ENCODE measurements at places on chromosomes 1 and 21.
A peak's percentile ranks its signal among the peaks of the same experiment; 100 is the strongest.

DNA sequence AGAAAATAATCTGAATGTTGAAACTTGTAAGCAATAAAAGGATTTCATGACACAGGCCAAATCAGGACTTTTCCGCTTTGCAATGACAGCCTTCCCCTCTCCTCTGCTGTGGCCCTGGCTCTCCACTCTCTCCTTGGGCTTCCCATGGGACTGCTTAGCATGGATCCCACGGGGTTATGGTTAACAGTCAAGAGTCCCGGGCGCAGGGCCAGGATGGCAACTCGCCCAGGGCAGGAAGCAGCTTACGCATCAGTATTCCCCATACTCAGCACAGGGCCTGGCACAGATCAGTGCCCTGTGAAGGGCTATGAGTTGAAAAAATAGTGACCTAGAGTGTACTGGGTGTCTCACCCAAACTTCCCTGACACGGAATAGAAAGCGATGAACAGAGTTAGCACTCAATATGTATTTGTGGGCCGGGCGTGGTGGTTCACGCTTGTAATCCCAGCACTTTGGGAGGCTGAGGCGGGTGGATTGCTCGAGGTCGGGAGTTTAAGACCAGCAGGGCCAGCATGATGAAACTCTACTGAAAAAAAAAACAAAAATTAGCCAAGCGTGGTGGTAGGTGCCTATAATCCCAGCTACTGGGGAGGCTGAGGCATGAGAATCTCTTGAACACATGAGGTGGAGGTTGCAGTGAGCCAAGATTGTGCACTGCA lies 29.1 kb upstream of the GRHL3 start:
- no peak for DNase-seq

- no peak for DNase-seq
These were observed 53.9 kb upstream of the RBM15 start for GRCh38 chr1:110285316-110285715.

DNA sequence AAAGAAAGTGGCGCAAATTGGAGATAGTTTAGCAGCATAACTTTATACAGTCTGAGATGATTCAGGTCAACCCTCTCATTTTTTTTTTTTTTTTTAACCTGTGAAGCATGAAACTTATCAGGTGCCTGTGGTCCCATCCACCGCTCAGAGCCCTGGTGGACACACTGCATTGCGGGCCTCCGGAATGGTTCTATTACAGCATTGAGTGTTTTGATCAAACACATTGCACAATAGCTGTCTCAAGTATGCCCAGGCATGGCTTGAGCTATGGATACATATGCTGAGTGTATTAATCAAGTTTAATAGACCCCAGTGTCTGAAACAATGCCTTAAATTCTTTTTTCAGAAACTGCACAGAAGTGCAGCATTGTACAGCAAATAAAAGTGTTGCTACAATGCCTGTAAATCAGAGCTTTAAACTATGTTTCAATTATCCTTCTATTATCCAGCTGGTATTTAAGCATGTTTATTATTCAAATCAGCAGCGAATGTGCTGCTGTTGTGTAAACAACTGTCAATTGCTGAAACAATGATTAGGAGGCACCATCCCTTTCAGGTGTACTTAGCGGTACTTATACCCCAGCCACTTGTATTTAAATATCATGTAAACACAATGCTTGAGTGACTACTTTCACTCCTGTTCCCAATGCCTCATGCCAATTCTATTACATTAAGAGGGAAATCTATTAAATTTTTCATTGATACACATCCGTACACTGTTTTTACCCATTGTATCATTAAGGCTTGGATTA lies 456.6 kb downstream of the RPS6KC1 start:
- DNase-seq: no peak

- DNase-seq: no peak
These were observed 5.4 kb downstream of the EIF2D start for GRCh38 chr1:206606867-206607266.

DNA sequence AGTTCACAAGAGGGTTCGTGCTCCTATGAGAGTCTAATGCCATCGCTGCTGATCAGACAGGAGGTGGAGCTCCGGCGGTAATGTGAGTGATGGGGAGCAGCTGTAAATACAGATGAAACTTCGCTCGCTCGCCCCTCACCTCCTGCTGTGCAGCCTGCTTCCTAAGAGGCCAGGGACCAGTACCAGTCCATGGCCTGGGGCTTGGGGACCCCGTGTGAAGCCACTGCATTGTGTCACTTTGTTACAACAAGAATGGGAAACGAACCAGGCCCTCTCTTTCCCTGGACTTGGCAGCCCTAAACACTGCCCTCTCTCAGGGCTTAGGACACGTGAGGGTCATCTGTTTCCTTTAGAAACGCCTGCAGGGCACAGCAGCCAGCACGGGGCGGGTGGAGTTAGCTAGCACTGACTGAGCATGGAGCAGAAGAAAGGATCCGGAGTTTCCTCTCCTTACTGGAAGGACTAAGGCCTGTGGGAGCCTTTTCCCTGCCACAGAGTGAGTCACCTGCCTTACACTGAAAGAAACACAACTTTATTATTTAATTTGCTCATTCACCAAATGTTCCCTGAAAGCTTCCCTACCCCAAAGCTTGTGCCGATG lies 185.2 kb upstream of the TMEM51 start:
- DNase-seq: no peak

GRCh38 chr1:21520899-21521716 lies 11.9 kb downstream of the ALPL start:
- DNase-seq: no peak

DNA sequence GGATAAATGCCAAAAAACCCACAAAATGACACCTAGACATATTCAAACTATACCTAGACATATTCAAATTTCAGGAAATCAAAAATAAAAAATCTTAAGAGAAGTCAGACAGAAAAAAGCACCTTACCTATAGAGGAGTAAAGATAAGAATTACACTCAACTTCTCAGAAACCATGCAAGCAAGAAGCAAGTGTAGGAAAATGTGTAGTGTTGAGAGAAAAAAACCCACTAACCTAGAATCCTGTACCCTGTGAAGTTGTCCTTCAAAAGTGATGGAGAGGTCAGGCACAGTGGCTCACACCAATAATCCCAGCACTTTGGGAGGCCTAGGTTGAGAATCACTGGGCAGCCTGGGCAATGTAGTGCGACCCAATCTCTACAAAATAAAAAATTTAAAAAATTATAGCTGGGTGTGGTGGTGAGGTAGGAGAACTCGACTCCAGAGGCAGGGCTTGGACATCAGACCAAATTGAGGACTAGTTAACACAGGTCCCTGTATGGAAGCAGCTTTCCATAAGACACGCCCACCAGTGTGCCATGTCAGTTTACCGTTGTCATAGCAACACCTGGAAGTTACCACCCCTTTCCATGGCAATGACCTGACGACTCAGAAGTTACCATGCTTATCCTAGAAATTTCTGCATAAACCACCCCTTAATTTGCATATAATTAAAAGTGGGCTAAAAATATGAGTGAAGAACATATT lies 20.7 kb downstream of the PDIK1L start:
- DNase-seq: no peak

DNA sequence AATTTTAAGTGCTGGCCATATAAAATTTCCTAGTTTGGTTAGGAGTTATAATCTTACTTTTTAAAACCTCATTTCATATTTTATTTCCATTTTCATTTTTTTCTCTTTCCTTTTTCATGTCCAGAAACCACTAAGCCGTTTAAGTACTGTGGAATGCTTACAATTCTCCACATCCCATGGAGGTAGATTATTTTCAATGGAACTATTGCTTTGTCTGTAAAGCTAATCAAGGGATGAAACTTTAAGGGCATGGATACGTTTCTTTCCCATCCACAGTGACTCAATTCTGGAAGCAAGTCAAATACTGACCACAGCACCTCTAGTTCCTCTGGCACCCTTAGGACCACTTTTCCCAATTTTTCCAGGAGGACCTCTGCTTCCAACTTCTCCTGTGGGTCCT lies 139.1 kb upstream of the ZNHIT6 start:
- no peak for DNase-seq

GRCh38 chr1:113768916-113769600 lies 9.8 kb upstream of the PHTF1 start:
- DNase-seq: no peak

DNA sequence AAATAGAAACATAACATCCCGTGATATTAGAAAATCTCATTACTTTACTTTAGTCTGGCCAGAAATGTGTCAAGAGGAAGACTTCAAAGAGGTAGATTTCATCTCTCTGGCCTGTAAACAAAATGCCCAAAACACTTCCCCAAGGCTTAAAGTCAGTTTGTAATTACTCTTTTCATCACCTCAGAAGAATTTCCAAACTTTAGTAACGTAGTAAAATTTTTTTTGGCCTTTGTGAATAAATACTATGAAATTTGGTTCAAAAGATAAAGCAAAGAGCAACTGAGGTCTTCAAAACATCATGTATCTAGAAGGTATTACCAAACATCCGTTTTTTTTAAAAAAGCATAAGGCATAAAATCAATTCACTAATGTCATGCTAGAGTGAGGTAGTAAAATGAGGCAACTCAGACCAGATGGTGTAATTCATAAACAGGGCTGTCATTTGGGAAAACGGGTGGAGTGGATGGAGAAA lies 51.4 kb downstream of the LEPR start:
- DNase-seq: no peak

DNA sequence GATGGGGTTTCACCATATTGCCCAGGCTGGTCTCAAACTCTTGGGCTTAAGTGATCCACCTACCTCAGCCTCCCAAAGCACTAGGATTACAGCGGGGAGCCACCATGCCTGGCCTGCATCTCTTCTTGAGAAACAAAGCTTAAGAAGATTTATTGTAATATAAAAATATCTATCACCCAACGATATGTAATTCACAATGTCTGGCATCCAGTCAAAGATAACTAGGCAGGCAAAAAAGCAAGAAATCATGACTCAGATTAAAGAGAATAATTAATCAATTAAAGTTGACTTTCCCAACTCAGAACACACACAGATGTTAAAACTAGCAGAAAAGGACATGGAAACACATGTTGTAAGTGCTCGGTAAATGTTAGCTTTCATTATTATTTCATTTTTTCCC lies 26.5 kb upstream of the POU2F1 start:
- DNase-seq: no peak

GRCh38 chr1:223245411-223245810 lies 102.4 kb upstream of the TLR5 start:
- no peak for DNase-seq

DNA sequence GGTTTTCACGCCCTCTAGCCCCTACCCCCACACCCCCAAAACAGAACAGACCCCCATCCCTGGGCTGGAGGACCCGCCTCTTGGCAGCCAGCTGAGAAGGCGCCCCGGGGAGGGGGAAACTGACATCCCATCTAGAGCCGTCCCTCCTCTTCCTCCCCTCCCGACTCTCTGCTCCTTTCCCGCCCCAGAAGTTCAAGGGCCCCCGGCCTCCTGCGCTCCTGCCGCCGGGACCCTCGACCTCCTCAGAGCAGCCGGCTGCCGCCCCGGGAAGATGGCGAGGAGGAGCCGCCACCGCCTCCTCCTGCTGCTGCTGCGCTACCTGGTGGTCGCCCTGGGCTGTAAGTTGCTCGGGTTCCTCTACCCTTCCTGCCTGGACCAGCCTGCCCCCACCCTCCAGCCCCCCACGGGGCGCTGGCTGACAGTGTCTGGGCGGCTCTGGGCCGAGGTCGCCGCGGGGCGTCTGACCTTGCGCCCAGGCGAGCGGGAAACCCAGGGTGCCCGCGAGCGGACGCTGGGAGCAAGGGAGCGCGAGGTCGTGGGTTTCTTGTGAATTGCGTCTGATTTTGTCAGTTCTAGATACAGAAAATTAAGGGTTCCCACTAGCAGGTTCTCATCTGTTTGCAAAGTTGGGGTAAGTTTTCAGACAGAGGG lies 618 bp downstream of the JAM2 start:
- DNase-seq: no peak

DNA sequence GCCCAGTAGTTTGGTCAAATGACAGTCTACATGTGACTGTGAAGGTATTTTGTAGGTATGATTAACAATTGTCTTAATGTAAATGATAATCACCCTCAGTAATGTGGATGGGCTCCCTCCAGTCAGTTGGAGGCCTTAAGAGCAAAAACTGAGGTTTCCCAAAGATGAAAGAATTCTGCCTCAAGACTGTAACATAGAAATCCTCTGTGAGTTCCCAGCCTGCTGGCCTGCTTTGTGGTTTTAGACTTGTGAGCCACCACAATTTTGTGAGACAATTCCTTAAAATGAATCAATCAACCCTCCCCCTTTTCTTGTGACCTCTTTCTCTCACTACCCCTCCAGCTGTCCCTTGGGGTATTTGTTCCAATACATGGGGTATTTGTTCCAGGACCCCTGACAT lies 226.4 kb upstream of the DPYD start:
- DNase-seq: no peak

DNA sequence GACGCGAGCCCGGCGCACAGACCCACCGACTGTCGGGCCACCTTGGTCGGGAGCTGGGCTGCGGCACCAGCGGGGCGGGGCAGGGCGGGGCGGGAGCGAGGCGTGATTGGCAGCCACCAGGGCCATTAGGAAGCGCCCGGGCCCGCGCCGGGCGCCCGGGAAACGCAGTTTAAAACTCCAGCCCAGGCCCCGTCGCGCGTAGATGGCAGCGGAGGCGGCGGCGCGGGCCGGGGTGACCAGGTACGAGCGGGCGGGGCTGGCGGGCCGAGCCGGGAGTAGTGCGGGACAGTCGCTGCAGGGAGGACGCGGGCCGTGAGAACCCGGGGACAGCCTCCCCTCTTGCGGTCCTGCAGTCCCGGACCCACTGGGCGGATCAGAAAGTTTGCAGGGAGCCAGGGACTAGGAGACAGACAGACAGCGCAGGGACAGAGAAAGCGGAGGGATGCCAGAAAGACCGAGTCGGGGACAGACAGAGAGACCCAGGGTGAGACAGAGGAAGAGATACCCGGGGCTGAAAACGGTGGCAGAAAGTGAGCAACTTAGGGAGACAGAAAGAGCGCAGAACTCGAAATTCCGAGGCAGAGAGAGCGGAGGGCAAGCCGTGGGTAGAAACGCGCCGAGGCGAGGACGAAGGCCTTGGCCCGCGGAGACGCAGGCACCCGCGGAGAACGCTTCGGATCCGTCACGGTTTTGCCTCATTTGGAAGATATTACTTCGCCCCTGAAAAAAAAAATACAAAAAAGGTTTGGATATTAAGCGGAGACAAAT lies at the start of gene DMBX1:
DMBX1 (plus strand) TSS at position 199 of the 768 bp plus-strand sequence. CDS start 17,175 bp downstream, outside the sequence.
- DNase-seq: peak; percentile 21

GRCh38 chr1:36306210-36306901 lies at the start of gene SH3D21:
Gene SH3D21 (plus strand): TSS chr1:36306368. CDS start chr1:36306421, 53 bp downstream.
- no peak for DNase-seq

GRCh38 chr1:105243411-105243810 lies 1493.7 kb downstream of the AMY1C start:
- DNase-seq: no peak

DNA sequence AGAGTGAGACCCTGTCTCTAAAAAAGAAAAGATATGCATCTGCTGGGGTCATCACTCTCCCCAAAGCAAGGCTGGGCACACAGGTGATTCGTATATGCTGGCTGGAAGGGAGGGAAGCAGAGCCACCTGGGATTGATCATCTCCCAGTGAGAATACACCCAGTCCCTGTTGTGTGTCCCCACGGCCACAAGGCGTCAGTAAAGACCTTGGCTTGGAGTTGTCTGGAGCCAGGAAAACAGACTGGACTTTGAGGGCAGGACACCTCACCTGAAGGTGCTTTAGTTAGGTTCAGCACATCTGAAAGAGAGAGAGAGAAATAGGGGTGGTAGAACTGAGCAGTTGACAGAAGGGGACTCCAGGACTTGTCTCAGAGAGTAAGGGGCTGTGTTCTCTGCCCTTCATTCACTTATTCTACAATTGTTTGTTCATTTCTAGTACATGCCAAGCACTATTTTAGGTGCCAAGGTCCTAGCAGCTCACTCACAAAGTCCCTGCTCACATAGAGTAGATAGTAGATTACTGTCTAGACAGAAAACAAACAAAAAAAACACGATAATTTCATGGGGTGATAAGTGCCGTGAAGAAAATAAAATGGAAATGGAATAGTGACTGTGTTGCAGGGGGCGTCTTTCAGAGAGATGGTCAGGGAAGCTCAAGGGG lies 13.5 kb downstream of the CITED4 start:
- DNase-seq: no peak
